WTC11 (cell line): ENCODE measurements at places on chromosomes 7 and 10.

DNA sequence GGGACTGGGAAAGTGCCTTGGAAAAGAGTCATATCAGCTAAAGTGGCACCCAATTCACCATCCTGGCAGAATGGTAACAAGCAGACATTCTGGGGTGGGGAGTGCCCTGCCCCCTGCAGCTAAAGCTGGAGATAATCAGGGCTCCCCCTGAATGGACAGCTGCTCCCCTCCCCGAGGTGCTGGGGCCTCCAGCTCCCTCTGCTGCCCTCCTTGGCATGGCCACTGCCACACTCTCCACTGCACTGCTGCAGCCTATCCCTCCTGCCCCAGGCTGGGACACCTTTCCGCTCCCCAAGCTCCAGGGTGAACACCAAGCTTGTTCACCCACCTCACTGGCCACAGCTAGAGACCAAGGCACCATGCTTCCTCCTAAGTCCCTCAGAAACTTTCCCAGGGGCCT lies 9.8 kb upstream of the PARD3 start:
- DNase-seq: peak; percentile 38

DNA sequence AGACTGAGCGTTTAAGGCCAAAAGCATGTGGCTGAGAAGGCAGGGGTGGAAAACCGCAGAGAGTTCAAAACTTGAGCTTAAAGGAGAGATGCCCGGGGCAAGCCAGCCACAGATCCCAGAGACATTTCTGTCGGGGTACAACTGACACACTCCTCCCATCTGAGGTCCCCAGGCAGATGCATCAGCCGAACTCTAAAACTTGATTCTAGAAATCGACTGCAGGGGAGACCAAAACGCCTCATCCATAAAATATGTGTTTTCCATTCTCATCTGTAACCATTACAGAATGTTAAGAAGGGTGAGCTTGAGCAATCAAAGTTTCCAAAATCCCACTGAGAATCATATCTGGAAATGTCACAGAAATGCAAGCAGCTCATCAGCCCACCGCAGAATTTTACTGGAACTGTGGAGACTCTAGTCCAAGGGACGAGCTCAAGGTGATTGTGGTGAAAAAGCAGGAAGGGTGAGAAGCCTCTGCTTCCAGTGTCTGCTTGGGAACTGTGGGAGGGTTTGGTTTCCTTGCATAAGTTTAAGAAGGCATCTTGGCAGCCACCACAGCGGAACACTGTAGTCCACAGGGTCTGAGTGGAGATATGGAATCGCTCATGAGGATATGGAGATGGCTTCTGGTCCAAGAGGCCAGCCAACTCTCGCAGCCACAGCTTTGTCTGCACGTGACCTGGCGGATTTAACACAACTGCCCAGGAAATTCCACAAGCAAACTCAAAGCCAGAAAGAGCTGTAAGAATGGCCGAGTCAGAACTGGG lies 249.2 kb downstream of the SFMBT2 start:
- no peak for DNase-seq

- no peak for DNase-seq
These were observed 176.9 kb downstream of the DNAJB6 start for GRCh38 chr7:157513682-157514081.

GRCh38 chr10:5511231-5511884 lies 12.0 kb upstream of the CALML5 start:
- no peak for DNase-seq
